ENCODE measurements at places on chromosomes 11 and 22.
A peak's percentile ranks its signal among the peaks of the same experiment; 100 is the strongest.

DNA sequence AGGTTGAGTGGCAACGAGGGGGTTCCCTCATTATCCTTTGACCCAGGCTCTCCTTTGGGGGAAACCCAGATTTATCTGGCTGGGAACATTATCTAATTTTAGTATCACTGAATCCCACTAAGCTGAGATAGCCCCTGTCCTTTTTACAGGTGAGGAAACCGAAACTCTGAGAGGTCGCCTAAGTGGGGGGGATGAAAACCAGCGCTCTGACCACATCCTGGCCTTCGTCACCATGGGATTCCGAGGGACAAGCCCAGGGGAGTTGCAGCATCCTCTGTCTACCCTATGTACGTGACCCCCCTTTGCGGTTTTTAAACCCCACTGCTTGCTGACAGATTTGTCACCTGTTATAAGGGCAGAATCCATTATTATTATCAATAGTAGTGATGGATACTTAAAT lies 61.0 kb downstream of the ISX start:
- no peak for DNase-seq

- no peak for DNase-seq
Measured at GRCh38 chr22:22480940-22481339, 27.6 kb downstream of the ZNF280B start.

DNA sequence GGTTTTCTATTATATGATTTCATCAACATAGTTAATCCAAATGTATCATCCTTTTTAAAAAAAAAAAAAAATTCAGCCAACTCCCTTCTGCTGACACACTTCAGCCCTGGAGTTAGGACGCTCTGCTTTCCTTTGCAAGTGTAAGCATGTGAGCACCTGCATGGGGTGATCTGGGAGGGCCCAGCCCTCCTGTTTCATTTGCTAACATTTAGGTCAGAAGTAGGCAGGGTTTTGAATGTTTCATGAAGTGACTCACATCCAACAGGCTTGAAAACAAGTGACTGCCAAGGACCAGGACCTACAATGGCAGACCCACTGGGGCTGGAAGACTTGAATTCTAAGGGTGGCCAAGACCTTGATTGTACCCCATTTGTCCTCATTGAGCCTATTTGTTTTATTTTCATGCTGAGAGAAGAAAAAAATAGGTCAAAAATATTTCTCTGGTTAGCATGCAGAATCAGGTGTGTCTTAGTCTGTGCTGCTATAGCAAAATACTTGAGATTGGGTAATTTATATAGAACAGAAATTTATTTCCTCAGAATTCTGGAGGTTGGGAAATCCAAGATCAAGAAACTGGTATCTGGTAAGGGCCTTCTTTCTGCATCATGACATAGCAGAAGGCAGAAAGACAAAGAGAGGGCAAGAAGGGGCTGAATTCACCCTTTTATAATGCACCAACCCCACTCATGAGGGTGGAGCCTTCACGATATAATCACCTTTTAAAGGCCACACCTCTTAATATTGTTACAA lies 137.6 kb downstream of the CD44 start:
- peak; percentile 46 for DNase-seq

GRCh38 chr22:47659467-47660223 lies 897.2 kb downstream of the TBC1D22A start:
- peak; percentile 2 for DNase-seq

DNA sequence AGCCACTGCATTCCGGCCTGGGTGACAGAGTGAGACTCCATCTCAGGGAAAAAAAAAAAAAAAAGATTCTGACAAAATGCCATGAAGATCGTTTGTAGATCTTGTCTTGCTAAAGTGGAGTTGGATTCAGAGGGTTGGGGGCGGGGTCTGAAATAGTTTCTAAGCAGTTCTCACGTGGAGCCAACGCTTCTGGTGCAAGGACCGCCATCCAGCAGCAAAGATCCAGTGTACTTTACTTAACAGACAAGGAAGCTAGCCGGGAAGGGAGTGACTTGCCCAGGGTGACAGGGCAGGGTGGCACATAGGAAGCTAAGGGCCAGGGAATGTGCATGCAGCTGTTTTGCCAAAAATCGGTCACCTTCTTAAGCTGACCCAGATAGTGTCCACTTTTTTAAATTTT lies 27.4 kb downstream of the APOL1 start:
- no peak for DNase-seq

DNA sequence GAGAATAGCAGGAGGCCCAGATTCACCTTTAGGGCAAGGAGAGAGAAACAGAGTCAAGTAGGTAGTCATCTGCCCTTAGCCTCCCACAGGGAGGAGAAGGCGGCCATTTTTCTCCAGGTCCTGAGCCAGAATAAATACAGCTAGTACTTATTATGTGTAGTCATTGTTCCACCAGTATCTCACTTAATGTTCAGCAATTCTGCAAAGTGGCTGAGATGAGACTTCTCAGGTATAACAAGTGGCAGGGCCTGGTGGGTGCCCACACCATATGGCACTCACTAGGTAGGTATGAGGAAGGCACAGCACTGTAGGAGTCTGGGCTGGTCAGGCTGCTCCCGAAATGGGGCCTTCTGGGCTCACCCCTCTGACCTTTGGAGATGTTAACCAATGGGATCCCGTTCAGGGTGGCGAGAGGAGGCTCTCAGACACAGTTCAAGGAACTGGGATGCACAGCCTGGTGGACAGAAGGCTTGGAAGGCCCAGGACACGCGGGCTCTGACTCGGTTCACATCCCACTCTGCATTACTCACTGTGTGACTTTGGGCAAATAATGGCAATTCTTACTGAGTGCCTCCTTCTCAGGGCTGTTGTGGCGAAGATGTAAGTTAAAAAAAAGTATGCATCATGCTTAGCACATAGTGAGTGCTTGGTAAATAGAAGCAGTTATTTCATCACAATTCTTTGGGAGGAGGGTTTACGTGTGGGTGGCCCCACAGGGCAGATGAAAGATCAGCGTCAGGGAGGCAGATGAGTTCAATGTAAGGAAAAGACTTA lies 25.1 kb downstream of the RTN4RL2 start:
- DNase-seq, result no peak

- DNase-seq, result peak; percentile 56
Measured at GRCh38 chr22:28951969-28952521, 68.7 kb downstream of the ZNRF3 start.

DNA sequence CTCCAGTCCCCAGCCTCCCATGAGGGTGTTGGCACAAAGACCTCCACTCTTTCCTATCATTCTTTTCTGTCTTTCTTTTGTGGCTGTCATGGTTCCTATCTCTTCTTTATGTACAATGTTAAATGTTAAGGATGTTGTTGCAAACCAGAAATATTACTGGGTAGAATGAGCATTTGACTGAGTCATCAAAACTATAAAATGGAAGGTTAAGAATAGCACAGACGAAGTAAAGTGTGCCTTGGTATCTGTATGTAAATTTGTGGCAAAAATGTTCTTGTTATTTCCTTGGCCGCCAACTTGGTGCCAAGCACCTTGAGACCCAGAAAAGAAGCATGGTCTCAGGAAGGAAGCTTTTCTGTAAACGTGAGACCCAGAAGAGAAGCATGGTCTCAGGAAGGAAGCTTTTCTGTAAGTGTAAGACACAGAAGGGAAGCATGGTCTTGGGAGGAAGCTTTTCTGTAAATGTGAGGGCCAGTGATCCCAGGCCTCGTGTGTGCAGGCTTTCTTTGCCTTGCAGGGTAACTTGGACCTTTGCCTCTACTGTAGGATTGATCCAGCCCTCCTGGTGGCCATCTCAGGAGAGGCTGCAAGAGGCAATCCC lies 6.7 kb upstream of the PKP3 start:
- DNase-seq, result no peak

DNA sequence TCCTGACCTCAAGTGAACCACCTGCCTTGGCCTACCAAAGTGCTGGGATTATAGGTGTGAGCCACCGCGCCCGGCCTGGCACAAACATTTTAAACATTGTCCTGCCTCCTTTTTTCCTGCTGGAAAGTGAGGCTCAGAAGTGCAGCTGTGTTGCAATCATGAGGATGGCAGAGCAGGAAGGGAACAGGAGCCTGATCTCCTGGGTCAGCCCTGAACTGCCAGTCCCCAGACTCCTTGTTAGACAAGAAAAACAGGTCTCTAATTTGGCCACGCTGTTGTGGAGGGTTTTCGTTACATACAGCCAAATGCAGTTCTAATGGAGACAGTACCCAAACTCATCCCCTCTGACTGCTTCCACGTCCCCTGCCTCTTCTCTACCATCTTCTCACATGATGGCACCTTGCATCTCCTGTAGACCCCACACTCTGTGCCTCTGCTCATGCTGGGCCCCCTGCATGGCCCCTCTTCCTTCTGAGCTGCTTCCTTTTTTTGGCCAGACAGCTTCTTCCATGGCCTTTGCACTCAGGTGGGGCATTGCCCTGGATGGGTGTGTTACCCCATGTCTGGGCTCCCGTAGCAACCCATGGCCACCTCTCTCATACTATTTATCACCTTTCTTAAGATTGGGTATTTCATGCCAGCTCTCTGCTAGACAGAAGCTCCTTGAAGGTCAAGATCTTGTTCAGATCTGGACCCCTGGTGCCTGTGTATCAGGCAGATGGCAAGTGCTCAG lies 227.1 kb downstream of the CEP164 start:
- DNase-seq, result no peak

GRCh38 chr22:48204296-48204695 lies 1441.8 kb downstream of the TBC1D22A start:
- no peak for DNase-seq

DNA sequence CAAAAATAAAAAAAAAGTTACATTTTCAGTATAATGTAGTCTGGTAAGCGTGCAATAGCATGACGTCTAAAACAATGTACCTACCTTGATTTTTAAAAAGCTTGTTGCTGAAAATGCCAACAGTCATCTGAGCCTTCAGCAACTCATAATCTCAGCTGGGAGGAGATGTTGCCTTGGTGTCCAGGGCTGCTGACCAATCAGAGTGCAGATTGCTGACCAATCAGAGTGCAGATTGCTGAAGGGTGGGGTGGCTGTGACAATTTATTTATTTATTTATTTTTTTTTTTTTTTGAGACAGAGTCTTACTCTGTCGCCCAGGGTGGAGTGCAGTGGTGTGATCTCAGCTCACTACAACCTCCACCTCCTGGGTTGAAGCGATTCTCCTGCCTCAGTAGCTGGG lies 17.8 kb downstream of the ZBED4 start:
- no peak for DNase-seq

DNA sequence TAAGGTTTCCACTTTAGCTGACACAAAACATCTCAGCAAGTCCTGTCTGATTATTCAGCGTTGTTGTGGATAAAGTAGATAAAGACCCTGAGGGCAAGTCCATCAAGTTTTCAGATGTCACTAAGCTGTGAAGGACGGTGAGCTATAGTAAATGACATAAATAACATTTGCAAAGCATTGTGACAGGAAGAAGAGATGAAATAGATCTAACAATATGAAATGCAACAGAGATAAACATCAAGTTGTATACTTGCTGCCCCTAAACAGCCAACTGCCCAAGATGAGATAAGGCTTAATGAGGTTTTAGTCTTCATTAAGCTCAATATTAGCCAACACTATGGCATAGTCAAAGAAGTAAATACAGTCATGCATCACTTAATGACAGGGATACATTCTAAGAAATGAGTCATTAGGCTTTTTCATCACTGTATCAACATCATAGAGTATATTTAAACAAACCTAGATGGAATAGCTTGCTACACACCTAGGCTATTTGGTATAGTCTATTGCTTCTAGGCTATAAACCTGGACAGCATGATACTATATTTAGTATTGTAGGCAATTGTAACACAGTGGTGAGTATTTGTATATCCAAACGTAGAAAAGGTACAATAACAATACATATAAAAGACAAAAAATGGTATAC lies 625.1 kb upstream of the ANO5 start:
- no peak for DNase-seq

DNA sequence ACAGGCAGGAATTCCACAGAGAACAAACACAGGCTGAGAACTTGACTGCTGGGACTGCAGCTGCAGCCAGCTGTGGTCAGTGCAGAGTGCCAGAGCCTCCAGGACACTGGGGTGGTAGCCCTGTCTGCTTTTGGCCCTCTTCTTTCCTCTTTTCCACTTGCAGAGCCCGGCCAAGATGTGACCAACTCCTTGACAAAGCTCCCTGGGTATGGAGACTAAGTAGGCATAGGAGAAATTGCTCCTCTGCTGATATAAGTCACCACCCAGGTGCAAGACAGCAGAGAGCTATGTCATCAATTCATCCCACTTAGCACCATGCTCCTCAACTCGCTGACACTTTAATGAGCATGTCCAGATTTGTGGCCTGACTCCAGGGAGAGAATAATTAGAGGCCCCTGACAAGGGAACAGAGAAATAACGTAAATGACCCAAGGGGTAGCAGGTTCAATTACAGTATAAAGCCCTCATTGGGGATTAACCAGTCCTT lies 369.4 kb upstream of the B3GAT1 start:
- DNase-seq, result no peak

- DNase-seq, result no peak
Measured at GRCh38 chr11:81852896-81853295, 880.8 kb downstream of the FAM181B start.

DNA sequence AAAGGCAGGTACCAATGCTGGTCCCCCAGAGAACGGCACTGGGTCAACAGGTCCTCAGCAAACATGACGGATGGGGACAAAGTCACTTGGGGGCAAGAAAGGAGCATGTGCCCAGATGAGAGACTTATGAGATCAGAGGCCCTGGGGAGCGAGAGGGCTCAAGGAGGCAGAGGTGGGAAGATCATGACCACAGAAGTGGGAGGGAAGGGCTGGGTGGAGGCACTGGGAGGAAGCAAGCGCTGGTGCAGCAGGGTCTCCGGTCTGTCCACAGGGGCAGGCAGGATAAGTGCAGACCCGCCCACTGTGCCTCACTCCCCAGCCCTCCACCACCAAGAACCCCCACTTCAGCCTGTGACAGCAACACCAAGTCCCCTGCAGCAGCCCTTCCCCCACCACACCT lies 10.9 kb downstream of the ELFN2 start:
- no peak for DNase-seq

DNA sequence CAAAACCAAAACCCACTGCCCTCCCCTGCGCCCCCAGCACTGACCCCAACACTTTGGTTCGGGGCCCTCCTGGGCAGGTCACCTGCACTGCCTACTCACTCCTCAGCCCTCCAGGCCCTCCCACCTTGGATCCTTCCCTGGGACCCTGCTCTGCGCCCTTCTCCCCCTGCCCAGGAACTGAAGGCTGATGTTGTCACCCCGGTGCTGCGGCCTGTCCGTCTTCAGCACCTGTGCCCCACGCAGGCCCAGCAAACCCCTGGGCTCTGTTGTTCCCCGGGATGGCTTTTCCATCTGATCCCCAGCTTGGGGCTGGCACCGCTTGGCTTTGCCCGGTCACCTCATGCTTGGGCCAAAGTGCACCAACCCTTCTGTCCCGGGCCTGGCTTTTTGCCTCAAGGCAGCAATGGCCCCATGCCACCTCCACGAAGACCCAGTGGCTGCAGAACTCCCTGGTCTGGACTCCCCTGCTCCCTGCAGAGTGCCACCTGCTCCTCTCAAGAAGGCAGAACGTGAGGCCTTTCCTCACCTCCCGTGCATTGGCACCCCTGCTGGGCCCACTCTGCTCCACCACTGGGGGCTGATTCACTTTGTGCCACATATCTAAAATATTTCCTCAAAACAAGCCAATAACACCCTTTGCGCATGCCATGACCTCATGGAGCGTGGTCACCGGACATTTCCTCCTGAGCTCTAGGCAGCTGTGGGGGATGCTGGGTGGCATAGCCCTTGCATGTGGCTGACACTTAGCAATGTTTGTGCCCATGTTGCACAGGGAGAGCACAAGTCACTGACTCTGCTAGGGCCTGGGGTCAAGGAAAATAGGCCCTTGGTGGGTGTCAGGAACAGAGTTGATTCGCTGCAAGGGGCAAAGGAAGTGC lies 8.8 kb downstream of the PPM1F start:
- DNase-seq, result no peak

GRCh38 chr22:32407936-32408335 lies 4.1 kb downstream of the RTCB start:
- DNase-seq, result no peak

GRCh38 chr11:4637662-4638047 lies 378 bp downstream of the OR51D1 start:
- no peak for DNase-seq
